ENCODE measurements at places on chromosomes 16 and 17.

GRCh38 chr16:82715160-82715559 lies 88.4 kb downstream of the CDH13 start:
- no peak for DNase-seq

- no peak for DNase-seq
Observed at GRCh38 chr16:19384656-19385055, 33.0 kb upstream of the TMC5 start.

DNA sequence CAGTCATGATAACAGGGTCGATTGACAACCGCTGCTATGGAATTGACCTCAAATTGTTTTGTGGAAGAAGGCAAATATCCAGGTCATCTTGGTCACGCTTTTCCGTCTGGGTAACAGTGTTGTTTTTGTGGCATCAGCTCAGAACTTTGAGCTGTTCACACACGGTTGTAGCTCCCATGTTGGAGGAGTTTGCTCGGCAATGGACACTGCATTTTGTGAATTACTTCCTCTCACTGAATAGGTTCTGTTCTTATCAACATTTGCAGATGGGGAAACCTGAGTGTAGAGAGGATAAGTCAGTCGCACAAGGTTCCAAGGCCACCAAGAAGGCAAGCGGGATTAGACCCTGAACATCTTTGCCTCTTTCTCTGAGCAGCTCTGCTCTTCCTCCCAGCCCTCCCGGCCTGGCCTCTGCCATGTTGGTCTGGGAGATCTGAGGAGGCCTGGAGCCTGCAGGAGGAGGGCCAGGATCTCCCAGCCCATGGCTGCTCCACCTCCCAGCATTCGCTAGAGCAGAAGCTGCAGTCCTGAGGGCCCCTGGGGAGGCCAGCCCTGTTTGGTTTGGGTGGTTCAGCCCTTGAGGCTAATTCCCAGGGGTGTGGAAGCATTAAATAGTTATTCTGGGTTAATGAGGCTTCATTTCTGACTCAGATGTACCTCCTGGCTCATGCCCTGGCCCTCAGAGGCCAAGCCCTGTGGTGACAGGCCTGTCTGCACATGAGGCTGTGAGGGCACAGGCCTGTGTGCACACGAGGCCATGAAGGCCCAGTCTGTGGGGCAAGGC lies 154.1 kb upstream of the PLCG2 start:
- no peak for DNase-seq

DNA sequence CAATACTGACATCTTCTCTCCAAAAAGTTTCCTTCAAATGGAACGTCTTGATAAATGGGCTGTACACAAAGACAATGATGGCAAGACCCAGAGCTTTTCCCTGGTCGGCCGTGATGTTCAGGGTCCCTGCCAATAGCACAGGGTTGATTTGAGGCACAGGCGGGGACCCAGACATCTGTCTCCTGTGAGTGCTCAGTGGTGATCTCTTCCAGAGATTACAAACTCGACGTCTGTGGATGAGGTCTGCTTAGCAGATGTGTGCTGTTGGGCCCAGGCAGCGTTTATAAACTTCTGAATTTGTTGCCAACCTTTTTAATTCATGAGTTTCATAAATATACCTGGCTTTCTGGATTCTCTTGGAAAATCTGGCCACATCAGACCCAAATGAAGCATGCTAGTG lies 14.9 kb downstream of the CPPED1 start:
- no peak for DNase-seq

GRCh38 chr17:17075125-17075781 lies 33.0 kb downstream of the MPRIP start:
- no peak for DNase-seq

DNA sequence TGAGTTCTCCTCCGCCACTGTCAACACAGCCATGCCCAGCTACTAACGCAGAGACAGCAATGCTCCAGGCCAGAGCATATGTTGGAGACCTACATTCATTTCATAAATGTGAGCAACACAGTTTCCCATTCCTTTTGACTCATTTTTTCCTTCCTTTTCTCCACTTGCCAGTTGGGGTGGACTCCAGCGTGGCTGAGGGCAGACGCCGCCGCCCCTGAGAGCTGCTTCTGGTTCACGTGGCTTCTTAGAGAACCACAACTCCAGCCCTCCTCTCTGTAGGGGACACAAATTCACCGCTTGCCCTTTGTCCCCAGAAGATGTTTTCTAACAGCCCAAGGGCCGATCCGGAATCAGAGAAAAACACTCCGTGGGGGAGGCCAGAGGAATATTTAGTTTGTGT lies 45.8 kb upstream of the ZCCHC14 start:
- no peak for DNase-seq

DNA sequence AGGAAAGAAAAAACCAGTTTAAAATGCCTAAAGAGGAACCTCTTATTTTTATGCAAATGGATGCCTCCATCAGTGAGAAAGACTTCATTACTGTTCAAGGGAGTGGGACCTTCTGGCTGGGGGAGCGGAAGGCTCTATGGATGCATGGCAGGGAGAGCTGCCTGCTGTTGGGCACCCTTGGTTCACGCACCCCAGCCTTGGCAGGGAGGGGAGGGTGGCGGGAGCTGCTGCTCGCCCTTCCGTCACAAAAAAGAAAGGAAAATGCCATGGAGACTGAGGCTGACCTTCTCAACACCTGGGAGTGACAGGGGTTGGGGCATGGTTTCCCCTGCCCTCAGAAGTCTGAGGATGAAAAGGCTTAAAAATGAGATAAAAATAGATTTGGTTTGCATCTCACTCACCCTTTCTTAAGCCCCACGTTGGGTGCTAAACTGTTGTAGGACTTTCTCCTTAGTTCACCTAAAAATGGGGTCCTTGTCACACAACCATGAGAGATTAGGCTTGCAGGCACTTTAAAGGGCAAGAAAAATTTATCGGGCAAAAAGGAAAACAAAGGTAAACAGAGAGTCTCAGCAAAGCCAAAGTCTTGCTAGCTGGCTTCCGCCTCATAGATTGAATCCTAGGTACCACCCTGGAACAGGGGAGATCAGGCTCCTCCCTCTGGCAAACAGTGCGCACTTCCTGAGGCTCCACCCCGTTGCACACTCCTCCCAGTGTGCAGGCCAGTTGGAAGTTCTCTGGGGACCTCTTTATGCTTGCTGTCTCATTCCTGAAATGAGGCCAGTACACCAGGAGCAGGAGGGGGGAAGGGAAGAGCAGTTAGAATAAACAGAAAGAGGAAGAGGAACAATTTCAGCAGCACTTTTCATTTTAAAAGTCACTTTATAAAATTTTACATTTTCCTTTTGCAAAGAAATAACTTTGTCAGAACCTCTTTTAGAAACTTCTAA lies 31.6 kb downstream of the PHKB start:
- DNase-seq: peak; percentile 92

DNA sequence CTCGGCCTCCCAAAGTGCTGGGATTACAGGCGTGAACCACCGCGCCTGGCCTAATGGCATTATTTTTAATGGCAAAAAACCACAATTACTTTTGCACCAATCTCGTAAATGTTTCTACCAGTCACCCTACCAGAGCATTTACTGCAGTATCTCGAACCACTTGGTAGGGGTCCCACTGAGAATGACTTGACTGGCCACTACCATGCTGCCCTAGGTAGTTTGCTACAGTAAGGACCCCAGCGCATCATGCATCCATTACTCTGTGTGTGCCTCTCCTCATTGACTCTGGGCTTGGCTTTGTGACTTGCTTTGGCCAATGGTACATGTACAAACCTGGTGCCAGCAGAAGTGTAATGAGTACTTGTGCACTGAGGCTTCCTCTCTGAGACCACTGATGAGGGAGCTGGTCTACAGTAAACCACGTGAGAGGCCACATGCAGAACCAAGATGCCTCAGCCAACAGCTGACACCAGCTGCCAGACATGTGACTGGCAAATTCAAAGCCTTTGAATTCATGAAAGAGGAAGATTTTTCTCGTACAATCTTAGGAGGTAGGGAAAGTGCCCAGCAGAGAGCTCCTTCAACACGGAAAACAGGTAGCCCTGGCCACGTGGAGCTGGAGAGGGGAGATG lies 421.7 kb upstream of the C16orf82 start:
- DNase-seq: no peak

- DNase-seq: peak; percentile 62
Observed at GRCh38 chr17:2282297-2282873, 21.2 kb downstream of the SMG6 start.

DNA sequence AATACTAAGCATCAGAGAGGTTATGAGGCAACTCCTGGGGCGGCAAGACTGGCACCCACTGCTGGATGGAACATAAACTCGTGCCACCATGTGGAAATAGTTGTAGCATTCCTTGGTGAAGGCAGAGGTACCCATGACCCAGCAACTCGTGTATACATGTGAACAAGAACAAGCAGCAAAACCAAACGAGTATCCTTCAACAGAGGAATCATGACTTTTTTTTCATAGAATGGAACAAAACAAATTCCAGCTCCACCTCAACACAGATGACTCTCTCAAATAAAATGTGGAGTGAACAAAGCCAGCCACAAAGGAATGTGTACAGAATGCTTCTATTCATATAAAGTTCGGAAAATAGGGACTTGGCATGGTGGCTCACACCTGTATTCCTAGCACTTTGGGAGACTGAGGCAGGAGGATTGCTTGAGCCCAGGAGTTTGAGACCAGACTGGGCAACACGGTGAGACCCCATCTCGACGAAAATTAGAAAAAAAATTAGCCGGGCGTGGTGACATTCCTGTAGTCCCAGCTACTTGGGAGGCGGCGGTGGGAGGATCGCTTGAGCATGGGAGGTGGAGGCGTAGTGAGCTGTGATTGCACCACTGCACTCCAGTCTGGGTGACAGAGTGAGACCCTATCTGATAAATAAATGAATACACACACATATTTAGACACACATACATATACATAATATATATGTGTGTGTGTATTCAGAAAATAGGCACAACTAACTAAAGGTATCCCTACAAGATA lies 35.3 kb downstream of the B9D1 start:
- no peak for DNase-seq

DNA sequence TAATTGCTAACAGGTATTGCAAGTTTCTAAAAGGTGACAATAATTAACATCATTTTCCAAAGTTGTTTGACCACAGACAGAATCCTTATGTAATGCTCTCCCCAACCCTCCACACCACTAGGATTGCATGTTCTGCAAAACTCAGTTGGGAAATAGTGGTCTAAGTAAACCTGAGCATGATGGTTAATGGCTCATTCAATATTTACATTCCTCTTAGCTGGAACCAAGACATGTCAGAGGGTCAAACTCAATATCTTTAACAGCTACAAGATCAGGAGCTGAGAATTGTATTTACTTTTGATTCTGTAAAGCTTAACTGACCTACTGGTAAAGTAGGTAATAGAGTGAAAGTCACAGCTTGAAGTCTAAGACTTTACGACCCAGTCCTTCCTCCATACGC lies 10.2 kb downstream of the MFSD6L start:
- DNase-seq: no peak

GRCh38 chr17:78255029-78255656 lies 23.7 kb downstream of the TMEM235 start:
- DNase-seq: no peak

GRCh38 chr17:67619555-67619954 lies 98.2 kb upstream of the NOL11 start:
- no peak for DNase-seq

DNA sequence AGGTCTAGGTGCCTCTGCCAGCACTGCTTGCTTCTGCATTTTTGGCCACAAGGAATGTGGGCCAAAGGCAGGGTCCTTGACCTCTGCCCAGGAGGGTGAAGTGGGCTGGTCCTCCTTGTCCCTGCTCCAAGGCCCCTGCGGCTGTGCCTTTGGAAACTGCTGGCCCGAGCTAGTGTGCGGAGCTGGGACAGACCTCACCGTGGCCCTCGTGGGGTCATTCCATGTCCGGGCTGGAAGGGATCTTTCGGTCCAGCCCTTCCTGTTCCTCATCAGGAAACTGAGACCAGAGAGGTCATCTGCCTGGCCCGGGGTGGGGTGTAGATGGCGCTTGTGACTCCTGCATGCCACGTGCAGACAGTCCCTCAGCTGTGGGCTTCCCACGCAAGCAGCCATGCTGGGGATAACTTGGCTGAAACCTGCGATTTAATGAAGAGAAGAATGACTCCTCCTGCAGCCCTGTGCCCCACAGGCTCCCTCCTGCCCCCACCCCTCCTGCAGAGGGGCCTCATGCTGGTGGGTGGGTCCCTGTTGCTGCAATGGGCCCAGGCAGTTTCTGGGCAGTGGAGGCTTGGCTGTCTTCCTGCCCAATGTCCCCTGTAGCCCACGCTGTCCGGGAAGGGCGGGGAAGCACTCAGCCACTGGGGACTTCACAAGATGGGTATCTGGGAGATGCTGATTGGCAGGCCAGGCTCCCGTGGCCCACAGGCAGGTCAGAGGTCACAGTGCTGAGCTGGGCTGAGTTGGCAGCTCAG lies 245.2 kb downstream of the SEC14L1 start:
- no peak for DNase-seq

DNA sequence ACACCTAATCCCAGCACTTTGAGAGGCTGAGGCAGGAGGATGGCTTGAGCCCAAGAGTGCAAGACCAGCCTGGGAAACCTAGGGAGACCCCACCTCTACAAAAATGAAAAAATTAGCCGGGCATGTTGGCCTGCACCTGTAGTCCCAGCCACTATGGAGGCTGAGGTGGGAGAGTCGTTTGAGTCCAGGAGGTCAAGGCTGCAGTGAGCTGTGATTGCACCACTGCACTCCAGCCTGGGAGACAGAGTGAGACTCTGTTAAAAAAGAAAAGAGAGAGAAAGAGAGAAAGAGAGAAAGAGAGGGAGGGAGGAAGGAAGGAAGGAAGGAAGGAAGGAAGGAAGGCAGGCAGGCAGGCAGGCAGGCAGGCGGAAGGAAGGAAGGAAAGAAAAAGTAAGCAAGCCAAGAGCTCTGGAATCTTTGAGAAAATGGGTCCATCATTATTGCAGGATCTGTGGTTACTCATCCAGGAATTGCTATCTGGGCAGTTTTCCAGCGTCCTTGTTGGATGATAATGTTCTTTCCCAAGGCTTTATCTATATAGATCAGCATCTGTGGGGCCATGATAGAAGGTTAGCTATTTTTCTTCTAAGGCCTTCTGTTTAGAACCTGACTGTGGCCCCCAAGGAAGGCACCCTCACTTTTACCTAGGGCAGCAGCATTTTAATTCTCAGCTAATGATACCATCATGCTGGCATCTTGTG lies 533.2 kb upstream of the CDH5 start:
- no peak for DNase-seq

DNA sequence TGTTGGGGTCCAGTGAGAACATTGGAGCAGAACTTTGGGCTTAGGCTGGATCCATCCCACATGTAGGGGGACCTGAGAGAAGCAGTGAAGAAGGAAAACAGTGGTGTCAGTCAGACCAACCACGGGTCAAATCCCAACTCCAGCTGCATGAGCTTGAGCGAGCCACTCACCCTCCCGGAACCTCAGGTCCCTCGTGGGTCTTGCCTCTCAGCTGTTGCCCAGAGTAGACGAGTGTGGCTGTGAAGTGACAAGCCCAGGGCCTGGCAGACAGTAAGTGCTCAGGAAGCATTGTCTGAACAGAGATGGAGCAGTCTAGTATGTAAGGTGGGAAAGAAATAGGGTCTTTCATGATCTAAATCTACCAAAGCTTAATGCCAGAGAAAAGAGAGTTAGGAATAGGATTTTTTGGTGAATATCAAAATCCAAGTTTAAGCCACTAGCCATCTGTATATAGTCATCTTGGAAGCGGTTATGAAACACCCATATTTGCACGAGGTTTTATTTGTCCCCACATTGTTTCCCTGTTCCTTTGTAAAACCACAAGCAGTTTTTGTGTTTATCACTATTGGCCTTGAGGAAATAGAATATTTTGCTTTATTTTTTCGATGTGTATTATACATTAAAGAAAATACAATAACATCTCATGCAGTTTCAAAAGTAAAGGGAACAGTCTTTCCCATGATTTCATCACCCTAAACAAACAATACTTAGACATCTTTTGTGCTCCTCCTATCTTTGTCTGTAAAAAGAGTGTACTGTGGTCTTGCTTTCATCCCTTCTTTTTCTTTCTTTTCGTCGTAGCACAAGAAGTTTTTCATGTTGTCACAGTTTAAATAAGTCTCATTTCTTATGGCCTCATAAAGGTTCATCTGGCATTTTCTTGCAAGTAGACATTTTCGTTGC lies 112.0 kb downstream of the CLEC16A start:
- no peak for DNase-seq

All from HAP-1 (cell line).